Caki2 (cell line): ENCODE measurements at places on chromosomes 3 and 15. TPM values are rescaled to one million over a fixed set of nuclear protein-coding genes. Genes with fewer than 3 reads are reported as not detected.

The PIERCE2 gene
- 8.6 and 20.4 TPM in 2 replicates for total RNA-seq

The PPP1R14D gene
- not detected in 2 replicates for total RNA-seq

The GRK7 gene
- not detected in 2 replicates for total RNA-seq

The SPINK8 gene
- not detected in 2 replicates for total RNA-seq

The ALAS1 gene
- total RNA-seq: 40.1 and 49.4 TPM in 2 replicates

The LMAN1L gene
- total RNA-seq: not detected in 2 replicates
